ENCODE measurements at places on chromosomes 5 and 9.

DNA sequence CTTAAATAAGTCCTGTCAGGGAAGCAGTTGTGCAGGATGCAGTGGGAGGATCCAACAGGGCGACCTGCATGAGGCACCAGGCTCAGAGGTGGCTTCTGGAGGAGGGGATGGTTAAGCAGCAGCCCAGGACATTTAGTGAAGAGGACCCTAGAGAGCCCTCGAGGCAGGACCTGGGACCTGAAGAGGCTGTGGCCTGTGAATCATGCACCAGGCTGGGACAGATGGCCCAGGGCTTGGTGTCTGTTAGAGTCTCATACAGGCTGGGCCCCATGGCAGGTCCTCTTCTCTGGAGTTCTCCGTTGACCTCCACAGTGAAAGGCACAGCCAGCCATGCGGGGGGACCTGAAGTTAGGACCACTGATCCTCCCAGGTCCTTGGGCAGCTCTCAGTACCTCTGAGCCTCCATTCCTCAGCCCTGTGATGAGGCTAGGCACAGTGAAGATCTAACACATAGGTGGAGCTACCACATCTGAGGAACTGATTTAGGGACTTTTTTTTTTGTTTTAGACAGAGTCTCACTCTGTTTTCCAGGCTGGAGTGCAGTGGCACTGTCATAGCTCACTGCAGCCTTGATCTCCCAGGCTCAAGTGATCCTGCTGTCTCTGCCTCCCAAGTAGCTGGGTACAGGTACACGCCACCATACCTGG, 60.8 kb upstream of the GARNL3 start:
- peaks cover 4% of the 10 kb centered on the region for H3K4me1 ChIP-seq
- H3K36me3 ChIP-seq: no peaks in the 10 kb centered on the region
- no peak overlapping the region for H3K4me3 ChIP-seq
- no peak for DNase-seq

DNA sequence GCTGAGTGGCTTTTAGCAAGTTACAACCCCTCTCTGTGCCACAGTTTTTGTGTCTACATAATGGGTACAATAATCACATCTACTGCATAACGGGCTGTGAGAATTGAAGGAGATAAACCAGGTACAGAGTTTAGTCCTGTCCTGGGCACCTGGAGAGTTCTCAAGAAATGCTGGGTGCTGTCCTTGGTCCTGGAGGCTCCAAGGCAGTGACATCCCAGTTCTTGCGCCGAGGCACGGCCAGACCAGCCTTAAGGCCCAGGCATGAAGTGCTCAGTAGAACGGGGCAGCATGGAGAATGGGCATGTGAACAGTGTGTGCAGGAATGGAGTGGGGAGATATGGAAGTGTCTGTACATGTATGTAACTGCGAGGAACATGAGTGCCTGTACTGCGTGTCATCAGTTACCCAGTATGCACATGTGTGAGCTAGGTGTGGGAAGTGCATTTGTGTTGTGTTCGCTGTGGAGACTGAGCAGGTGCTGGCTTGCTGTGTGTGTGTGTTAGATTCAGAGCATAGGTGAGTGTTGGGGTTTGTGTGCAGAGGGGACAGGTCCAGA, 6.3 kb upstream of the UNC5A start:
- H3K4me1 ChIP-seq: peaks cover 5% of the 10 kb centered on the region
- DNase-seq: peak; percentile 29
- no peaks in the 10 kb centered on the region for H3K36me3 ChIP-seq
- H3K4me3 ChIP-seq: no peak overlapping the region
- peaks cover 60% of the 10 kb centered on the region for H3K27me3 ChIP-seq

DNA sequence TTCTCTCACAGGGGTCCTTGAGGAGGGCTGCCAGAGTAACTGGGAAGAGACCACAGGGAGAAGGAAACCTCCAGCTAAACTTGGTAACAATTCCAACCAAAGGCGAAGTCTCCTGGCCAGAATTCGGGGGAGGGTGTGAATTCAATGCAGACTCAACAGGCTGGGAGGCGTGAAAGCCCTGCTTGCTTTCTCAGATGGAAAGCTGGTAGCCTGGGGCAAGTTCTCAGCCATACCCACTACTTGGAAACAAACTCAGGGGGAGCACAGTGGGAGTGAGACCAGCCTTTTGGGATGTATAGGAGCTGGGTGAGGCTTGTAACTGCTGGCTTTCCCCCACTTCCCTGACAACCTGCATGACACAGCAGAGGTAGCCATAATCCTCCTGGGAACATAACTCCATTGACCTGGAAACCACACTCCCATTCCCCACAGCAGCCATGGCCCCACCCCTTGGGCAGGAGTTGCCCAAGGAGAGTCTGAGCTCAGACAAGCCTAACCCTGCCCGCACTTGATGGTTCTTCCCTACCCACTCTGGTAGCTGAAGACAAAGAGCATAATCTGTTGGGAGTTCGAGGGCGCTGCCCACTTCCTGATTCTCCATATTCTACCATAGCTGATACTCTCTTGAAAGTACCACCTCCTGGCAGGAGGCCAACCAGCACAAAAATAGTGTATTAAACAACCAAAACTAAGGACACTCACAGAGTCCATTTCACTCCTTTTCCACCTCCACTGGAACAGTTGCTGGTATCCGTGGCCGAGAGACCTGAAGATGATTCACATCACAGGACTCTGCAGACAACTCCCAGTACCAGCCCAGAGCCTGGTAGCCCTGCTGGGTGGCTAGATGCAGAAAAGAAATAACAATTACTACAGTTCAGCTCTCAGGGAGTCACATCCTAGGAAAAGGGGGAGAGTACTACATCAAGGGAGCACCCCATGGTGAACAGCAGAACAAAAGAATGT, 123.8 kb downstream of the FAM170A start:
- H3K27ac ChIP-seq: peak overlapping the region; percentile 47
- peaks cover 4% of the 10 kb centered on the region for H3K4me1 ChIP-seq
- no peaks in the 10 kb centered on the region for H3K27me3 ChIP-seq

- H3K36me3 ChIP-seq: peaks cover 35% of the 10 kb centered on the region
- no peak overlapping the region for H3K4me3 ChIP-seq
- no peaks in the 10 kb centered on the region for H3K4me1 ChIP-seq
- H3K27ac ChIP-seq: no peak overlapping the region
- H3K27me3 ChIP-seq: no peaks in the 10 kb centered on the region
These were observed 42.2 kb downstream of the LEAP2 start for GRCh38 chr5:132915681-132916080.

All from mesenchymal stem cell (in vitro differentiated cells and primary cell).